ENCODE measurements at places on chromosomes 12 and 14. TPM values are rescaled to one million over a fixed set of nuclear protein-coding genes. Genes with fewer than 3 reads are reported as not detected.

The ACSM4 gene
- not detected for total RNA-seq

- no peak for DNase-seq
These were observed 39.2 kb downstream of the SAMD4A start for GRCh38 chr14:54606178-54606577.

The IFNG-AS1 gene
- 1.2 TPM for total RNA-seq

GRCh38 chr12:88052686-88053085 is 23.5 kb upstream of the C12orf50 start:
- DNase-seq, result peak; percentile 62

DNA sequence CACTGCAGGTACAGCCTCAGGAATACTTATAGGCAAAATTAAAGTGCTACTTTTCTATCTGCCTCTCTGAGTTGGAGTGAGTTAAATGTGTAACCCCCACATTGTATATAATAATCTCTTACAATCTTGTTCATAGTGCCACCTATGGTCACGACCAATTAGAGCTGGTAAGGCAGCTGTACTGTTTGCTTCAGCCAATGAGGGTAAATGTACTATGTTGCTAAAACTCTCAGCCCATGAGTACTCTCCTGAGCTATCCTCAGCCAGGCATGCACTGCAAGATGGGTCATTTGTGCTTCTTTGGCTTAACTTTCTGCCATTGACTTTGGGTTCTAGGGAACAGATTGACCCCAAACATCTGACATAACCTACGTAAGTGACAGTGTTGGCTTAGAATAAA is 15.0 kb upstream of the MDM2 start:
- DNase-seq, result peak; percentile 37

DNA sequence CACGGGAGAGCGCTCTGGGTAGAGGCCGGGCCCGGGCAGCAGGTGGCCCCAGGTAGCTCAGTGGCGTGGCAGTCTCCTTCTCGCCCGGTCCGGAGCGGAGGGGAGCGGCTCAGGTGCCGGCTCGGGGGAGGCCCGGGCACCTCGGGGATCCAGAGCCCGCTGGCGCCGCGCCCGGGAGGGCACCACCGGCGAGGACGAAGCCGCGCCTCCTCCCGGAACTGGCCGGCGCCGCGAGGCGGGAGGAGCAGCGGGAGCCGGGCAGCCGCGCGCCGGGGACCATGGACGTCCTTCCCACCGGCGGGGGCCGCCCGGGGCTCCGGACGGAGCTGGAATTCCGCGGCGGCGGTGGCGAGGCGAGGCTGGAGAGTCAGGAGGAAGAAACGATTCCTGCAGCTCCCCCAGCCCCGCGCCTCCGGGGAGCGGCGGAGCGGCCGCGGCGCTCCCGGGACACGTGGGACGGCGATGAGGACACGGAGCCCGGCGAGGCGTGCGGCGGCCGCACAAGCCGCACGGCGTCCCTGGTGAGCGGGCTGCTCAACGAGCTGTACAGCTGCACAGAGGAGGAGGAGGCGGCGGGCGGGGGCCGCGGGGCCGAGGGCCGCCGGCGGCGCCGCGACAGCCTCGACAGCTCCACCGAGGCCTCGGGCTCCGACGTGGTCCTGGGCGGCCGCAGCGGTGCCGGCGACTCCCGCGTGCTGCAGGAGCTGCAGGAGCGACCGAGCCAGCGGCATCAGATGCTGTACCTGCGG is 21.5 kb upstream of the GNS start:
- peak; percentile 21 for DNase-seq

DNA sequence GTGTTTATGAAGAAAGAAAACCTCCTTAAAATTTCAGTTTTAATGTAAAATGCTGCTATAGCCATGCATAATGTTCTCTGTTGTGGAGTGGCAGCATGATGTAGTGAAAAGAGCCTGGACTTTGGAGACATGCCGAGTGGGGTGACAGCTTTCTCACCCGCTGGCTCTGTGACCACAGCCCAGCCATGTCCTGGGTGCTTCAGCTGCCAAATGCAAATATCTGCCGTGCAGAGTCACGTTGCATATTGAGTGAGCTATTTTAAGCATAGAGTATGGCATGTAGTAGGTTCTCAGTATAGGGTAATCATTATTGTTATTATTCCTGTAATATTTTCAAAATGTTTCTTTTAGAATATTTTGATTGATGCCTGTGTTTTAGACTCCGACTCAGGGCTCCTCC is 15.5 kb upstream of the TCTN2 start:
- DNase-seq, result no peak

DNA sequence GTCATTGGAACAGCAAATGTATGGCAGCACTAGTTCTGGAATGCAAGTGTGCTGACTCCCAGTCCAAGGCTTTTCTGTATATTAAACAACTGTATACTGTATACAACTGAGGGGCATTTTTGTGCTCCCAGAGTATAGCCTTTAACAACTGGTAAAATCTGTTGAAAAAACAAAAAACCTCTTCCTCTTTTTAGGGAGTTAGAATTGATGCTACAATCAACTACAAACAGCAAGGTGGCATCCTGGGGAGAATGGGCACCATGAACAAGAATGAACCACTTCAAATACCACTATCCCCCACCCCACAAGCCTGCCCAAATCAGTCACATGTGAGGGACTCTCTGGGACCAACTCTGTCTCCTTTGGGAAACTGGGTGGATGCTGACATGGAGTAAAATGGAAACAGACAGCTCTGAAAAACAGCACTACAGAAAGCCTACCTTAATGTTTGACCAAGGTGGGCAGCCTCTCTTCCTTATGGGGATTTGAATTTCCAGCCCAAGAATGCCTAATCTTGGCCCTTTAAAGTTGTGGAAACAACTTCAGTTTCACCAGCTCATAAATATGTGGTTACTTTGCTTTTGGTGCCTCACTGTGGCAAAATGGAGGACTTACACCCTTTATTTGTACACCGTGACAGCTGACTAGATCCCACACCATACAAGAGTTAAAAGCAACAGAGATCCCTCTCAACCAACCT is 7.5 kb downstream of the VTI1B start:
- peak; percentile 55 for DNase-seq

- DNase-seq, result no peak
These were observed 10.7 kb downstream of the EID3 start for GRCh38 chr12:104314242-104314614.

DNA sequence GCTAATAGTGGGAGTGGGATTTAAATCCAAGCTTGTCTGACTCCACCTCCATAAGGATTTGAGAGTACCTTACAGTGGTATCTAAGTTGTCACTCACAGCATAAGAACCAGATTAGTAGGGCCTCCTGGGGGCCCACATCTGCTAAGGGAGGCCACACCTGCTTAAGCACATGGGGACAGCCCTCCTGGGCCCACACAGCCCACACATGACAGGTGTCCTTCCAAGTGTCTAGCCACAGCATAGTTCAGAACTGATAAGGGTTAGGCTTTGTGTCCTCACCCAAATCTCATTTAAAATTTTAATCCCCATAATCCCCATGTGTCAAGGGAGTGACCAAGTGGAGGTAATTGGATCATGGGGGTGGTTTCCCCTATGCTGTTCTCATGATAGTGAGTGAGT is 186.0 kb upstream of the HMGA2 start:
- no peak for DNase-seq

GRCh38 chr14:101497684-101498525 is 63.4 kb upstream of the DIO3 start:
- peak; percentile 0 for DNase-seq

DNA sequence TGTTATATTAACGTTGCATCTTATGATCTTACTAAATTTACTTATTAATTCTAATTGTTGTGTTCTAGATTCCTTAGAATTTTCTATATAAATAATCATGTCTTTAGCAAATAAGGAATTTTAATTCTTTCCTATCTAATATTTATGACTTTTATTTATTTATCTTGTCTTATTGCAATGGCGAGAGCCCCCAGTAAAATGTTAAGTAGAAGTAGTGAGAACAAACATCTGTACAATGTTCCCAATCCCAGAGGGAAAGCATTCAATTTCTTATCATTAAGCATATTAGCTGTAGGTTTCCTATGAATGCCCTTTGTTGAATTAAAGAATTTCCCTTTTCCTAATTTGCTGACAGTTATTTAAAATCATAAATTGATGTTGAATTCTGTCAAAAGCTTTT is 203.7 kb upstream of the OTX2 start:
- no peak for DNase-seq

- no peak for DNase-seq
These were observed 57.9 kb downstream of the GNS start for GRCh38 chr12:64701283-64701682.

The NKX2-1 gene
- not detected for total RNA-seq

DNA sequence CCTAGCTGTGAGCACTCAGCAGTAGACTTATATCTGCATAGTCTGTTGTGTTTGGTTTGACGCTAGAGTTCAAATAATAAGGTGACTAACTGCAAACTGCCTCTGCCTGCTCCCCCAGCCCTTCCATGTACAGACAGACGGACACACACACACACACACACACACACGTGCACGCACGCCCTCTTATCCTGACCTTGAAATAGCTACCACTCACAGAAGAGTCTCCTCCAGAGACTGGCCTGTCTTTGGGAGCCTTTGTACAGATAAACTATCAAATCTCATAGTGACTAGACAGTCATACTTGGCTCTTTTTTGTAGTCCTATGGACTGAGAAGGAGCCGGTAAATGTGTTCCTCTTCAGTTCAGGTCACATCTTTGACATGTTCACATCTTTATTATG is 158.4 kb downstream of the FBXL14 start:
- no peak for DNase-seq

The RPS6KA5 gene
- total RNA-seq, result 10.0 TPM

GRCh38 chr12:49909826-49910225 is 6.1 kb upstream of the FAIM2 start:
- no peak for DNase-seq

DNA sequence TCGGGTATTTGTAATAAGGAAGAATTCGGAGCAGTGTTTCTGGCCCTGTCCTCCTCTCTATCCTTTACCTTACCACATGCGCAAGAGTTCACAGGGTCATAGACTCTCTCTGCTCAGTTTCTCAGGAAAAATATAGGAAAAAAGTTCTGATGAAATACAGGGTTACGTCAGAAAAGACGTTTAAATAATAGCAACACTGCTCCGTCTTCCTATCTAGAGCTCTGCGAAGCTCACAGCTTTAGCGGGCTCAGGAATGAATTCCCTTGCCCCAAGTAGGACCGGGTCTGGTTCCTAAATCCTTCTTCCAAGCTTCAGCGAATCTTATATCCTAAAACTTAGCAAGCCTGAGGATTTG is 365 bp downstream of the CCDC59 start:
- no peak for DNase-seq

DNA sequence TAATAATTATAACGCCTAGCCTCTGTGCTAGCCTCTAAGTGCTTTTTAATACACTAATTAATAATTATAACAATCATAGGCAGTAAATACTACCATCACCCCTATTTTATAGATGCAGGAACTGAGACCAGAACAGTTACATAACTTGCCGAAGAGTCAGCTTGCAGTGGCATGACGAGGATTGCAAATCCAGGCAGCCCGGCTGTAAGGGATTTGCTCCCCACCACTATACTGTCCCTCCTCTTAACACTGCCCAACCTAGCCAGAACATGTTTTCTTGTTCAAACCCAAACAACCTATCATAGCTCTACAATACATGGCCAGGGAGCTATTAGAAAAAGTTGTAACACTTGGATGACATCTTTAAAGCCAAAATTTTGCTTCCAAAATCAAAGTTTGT is 33.9 kb upstream of the VASH1 start:
- no peak for DNase-seq

DNA sequence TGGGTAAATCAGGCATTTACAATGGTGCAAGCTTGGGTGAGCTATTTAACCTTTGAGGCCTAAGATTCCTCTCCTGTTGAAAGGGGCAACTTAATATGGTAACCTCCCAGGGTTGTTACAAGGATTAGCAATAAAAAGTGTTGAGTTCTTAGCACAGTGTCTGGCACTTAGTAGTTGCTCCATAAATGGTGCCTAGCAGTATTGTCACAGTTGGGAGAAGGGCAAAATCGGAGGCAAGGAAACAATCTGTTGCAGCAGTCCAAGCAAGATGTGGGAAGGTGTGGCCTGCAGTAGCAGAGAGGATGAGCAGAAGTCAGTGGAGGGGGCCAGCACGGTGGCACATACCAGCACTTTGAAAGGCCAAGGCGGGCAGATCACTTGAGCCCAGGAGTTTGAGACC is 7.3 kb upstream of the SP7 start:
- DNase-seq, result no peak

- DNase-seq, result no peak
These were observed 50.3 kb downstream of the TDP1 start for GRCh38 chr14:90005939-90006530.

The SERPINA1 gene
- total RNA-seq, result 4.3 TPM

DNA sequence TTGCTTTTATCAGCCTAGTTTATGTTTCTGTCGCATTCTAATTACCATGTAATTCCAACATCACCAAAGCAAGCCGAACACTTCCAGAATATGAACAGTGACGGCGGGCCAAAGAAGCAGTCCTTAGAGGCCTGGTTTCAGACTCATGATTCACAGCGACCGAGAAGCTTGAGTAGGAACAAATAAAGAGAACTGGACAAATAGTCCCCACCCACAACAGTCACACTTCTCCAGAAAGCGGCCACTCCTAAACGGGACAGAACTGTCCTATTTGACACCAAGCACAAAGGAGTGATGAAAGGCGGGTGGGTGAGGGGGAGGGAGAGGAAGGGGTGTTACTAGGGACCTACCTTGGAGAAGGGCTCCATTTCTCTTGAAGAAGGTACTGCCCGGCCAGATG is 136.4 kb downstream of the FOXN3 start:
- no peak for DNase-seq

DNA sequence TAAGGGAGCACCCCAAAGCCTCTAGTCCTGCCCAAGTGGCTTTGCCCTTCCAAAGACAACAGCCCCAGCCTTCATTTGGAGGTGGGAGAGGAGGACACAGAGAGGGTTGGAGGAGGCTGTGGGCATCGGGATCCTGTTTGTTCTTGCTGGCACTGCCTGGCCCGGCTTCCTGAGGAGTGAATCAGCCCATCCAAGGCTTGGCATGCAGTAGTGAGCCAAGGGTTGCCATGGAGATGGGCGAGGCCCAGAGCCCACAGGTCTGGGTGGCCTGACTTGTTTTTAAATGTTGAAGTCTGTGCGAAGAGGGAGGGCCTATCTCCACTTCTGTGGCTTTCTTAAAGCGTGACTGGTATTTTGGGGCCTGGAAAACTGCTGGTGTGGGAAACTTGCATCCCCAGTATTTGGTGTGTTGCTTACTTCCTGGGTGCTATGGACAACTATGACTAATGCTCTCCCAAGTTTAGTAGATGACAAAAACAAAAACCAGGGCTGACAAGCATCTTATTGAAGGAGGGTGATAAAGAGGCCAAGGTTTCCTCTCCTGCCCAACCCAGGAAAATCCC is 15.8 kb downstream of the CD9 start:
- DNase-seq, result no peak

GRCh38 chr14:68212361-68212760 is 392.8 kb downstream of the RAD51B start:
- DNase-seq, result no peak

- peak; percentile 18 for DNase-seq
These were observed 2.0 kb downstream of the ITPR2 start for GRCh38 chr12:26830783-26831551.

The FAM161B gene
- total RNA-seq, result 1.5 TPM
